MV-4-11 (cell line): ENCODE measurements at places on chromosomes 6 and 20.
A peak's percentile ranks its signal among the peaks of the same experiment; 100 is the strongest.

DNA sequence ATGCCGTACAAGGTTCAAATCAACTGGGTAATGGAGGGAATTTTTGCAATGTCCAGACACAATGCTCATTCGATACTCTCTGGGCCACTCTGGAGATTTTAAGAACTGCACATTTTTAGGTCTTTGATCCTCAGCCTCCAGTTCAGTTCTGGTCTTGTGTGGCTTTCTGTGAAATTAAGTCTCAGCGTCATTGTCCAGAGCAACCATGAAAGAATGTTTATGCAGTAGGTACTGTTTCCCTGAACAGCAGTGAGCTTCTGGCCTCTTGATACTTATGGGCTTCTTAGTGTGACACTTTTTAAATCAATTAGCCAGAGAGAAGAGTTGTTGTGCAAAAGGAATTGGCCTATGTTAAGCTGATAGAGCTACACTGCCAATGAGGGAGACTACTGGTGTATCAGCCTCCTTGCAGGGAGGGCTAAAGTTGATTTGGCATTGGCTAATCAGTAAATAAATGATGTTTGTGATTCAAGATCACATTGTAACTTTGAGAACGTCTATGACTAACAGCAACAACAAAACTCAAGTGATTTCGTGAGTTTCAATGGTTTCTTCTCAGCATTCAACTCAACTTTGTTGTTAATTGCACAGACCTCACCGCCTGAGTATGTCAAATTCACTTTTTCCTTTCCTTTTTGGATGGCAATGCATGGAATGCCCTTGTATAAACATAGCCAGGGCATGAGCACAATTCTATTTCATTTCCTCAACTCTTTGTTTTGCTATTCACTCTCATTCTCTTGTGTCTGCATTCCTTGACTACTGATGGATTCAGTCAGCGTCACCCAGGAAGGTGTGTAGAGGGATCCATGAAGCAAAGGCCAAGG is 85.1 kb downstream of the GJA1 start:
- DNase-seq = no peak

DNA sequence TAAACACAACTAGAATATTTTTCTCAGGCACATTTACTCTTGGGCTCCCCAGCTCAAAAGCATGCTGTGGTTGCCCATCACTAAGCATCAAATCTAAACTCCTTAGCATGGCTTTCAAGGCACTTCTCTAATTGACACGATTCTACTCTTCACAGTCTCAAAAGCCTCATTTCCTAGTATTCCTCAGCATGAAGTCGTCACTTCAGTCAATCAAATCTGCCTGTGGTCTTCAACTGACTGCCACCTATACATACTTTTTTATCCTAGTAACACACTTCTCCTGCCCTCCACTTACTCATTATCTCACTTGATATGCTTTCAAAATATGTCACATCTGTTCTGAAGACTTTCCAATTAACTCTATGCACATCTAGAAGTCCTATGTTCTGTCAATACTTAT is 110.3 kb downstream of the TBC1D32 start:
- no peak for DNase-seq

- no peak for DNase-seq
Observed at GRCh38 chr6:141210901-141211300, 921.8 kb upstream of the GJE1 start.

DNA sequence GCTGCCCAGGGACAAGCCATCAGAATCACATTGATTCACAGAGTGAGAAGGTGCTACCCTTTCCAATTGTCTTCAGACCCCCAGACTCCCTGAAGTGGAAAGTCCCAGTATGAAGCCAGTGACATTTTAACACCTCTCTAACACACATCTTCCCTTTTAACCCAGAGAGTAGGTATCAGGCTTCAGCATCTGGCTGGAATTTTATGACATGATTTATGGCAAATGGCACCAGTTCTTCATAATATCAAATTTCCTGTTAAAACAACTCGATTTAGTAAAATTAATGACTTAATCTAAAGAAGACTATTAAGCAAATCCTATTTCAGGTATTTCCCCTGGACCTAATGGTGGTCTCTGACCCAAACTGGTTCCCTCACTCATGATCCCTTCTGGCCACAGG is 25.0 kb downstream of the KCNB1 start:
- no peak for DNase-seq

DNA sequence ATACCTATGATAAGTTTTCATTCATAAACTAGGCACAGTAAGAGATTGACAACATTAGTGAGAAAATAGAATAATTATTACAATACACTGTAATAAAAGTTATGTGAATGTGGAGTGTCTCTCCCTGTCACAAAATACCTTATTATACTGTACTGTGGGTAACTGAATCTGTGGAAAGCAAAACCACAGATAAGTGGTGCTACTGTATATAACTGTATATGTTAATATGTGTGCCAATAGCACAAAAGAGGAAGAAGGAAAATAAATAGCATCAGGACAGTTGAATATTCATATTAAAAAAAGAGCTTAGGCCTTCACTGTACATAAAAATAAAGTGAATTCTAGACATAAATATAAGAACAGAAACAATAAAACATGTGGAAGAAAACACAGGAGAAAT is 243.5 kb downstream of the CDKAL1 start:
- peak; percentile 51 for DNase-seq

- DNase-seq = peak; percentile 23
Observed at GRCh38 chr6:26493258-26493657, 6.8 kb upstream of the BTN1A1 start.

DNA sequence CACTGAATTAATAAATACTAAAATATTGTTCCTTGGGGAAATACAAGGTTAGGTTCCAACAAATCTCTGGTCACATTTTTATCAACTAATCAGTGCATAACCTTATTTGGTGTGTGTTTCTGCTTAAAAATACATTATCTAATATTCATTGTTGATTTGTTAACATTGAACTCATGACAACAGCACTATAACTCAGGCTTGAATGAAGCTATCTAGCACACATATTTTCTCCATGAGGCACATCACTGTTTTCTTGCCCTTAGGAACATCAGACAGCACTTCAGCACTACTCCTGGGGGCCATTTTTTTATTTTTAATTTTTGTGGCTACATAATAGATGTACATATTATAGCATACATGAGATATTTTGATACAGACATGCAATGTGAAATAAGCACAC is 277.2 kb upstream of the NT5E start:
- no peak for DNase-seq

GRCh38 chr20:50427719-50428083 is 82.5 kb upstream of the PTPN1 start:
- no peak for DNase-seq

DNA sequence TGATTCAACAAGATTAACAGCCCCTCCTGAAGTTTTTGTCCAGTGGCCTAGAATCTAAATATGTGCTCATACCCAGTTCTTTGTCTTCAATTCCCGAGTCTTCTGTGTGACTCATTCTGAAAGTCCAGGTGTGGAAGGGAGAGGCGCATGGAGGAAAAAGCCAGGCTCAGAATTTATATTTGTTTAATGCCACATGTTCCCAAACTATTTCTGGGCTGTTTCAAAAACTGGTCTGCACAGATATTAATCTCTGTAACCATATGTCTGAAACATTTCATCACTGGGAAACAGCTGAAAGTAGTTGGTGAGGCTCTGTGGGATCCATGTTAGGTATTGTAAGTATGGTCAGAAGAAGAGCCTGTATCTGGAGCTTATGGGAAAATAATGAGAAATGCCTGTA is 266.0 kb downstream of the PAX1 start:
- no peak for DNase-seq

DNA sequence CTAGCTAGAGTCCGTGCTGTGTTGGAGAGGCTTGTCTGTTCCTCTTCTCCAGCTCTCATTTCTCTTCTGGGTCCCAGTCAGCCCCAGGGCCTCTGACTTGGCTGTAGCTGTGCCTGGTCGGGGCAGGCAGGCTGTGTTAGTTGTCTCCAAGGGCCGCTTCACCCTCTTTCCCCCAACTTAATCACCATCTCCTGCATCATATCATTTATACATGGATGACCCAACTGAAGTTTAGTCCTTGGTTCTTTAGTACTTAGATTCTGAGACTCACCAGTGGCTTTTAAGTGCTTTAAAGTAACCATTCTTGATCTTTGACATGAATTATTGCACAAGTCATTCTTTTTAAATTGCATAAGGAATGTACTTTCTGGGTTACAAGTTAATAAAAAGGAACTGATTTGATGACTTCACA is 127.3 kb downstream of the RTN4IP1 start:
- DNase-seq = peak; percentile 54

DNA sequence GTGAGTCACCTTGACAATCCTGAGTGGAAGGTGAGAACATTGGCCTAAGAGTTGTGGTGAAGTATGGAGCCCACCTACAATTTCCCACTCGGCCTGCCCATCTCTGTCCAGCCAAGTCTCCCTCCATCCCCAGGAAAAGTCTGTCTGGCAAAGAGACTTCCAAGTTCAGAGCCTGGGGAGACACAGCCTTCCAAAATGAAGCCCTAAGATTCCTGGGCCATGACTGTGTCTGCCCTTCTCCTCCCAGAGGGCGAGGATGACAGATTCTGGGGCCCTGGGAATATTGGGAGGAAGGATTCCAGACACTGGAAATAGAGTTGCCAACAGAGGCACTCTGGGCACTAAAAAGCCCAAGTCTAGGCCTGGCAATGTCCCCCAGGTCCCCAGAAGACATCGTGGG is 176.8 kb downstream of the NFATC2 start:
- no peak for DNase-seq

GRCh38 chr20:13046409-13046808 is 37.6 kb downstream of the SPTLC3 start:
- no peak for DNase-seq

- no peak for DNase-seq
Observed at GRCh38 chr20:56418385-56418861, 6.4 kb downstream of the CASS4 start.

GRCh38 chr6:75528423-75528822 is 34.8 kb upstream of the FILIP1 start:
- DNase-seq = peak; percentile 14

GRCh38 chr6:132898376-132898775 is 84.0 kb downstream of the RPS12 start:
- no peak for DNase-seq

GRCh38 chr6:168412456-168412855 is 28.5 kb upstream of the SMOC2 start:
- DNase-seq = no peak

- DNase-seq = no peak
Observed at GRCh38 chr6:331622-332521, 39.6 kb downstream of the DUSP22 start.

GRCh38 chr6:150981095-150981494 is 115.6 kb downstream of the MTHFD1L start:
- DNase-seq = no peak

GRCh38 chr6:119493980-119494379 is 144.4 kb upstream of the MAN1A1 start:
- DNase-seq = no peak
